ENCODE measurements at places on chromosomes 5 and 9.
A peak's percentile ranks its signal among the peaks of the same experiment; 100 is the strongest.

DNA sequence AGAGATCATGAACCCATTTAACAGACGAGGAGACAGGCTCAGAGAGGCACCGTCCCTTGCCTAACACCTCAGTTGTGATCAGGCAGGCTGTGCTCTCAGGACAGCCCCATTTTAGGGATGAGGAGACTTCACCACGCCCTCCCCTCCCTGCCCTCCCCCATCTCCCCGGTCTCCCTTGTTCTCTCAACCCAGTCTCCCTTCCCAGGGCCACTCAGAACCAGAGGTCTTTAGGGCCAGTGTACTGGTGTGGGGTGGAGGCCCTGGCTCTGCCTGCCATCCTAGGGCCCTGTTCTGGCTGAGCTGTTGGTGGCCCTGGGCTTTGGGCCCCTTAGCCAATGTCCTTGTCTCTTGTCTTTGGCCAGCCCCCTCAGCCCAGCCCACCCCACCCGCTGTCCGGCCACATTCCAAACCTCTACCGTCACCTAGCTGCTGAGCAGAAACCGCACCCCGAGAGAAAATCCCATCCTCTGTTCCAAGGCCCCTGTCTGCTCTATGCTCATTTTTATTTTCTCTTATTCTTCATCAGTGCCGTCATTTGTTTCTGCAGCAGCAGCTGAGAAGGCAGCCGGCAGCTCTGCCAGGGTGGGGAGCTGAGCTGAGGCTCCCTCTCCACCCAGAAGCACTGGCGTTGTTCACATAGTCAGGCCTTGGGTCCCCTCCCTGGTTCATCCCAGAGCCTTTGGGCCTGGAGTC lies 33.9 kb downstream of the OLFML2A start:
- DNase-seq = no peak

GRCh38 chr5:16759147-16759773 lies 142.5 kb upstream of the RETREG1 start:
- DNase-seq = no peak

- no peak for DNase-seq
These were observed 123.2 kb downstream of the C5orf15 start for GRCh38 chr5:133845271-133845670.

- DNase-seq = peak; percentile 76
These were observed at the start of gene DPM2 for GRCh38 chr9:127937388-127938297. DPM2 (minus strand) TSS chr9:127937854; CDS start chr9:127937820, 34 bp downstream.
